Esophagus squamous epithelium (tissue), 5 donors: ENCODE measurements at places on chromosomes 3 and 15.

DNA sequence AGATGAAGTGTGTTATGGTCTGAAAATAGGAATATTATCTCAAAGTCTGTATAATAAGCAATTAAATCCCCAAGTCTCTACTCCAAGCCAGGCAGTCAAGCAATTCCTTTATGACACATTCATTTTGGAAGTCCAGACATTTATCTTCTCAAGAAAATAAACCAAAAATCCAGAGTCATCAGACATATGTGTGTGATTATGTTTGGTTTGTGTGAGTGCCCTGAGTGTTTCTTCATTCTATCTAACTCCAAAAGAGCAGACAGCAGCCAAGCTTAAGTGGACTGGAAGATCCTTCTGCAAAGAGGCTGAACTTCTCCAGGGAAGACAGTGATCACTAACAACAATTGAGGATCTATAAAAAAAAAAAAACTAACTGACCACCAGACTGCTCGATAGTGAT, 239.8 kb downstream of the STAG1 start:
- DNase-seq: no peak

GRCh38 chr3:72593881-72594397, 254.3 kb downstream of the SHQ1 start:
- no peak for DNase-seq

DNA sequence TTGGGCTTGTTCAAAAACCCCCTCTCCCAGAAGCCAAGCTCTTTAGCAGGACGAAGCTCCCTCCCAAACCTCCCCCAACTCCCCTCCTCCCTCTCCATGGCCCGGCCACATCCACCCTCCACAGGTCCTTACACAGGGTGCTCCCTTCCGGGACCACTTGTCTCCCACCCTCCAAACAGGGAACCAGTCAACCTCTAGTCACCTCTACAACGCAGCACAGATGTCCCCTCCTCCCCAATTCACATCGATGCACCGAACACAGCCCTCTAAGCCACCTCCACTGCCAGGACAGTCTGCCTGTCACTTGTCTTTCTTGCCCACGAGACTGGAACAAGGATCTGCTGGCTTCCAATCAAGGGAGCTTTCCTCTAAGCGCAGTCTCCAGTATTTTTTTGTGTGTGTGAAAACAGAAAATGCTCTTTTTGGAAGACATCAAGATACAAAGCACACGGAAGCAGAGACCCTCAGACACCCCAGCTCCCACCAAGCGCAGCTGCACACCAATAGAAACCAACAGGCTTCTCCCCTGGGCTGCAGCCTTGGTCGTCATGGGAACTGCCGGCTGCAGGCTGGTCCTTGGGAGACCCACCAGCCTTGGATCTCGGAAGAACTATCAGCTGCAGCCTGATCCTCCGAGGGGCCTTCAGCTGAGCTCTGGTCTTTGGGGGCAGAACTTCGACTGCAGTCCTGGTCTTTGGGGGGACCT, 26.5 kb downstream of the IQSEC1 start:
- no peak for DNase-seq

GRCh38 chr3:187831125-187832051, 86.1 kb upstream of the BCL6 start:
- DNase-seq: no peak

- DNase-seq: no peak
Measured at GRCh38 chr3:2504912-2505311, 406.2 kb downstream of the CNTN4 start.

DNA sequence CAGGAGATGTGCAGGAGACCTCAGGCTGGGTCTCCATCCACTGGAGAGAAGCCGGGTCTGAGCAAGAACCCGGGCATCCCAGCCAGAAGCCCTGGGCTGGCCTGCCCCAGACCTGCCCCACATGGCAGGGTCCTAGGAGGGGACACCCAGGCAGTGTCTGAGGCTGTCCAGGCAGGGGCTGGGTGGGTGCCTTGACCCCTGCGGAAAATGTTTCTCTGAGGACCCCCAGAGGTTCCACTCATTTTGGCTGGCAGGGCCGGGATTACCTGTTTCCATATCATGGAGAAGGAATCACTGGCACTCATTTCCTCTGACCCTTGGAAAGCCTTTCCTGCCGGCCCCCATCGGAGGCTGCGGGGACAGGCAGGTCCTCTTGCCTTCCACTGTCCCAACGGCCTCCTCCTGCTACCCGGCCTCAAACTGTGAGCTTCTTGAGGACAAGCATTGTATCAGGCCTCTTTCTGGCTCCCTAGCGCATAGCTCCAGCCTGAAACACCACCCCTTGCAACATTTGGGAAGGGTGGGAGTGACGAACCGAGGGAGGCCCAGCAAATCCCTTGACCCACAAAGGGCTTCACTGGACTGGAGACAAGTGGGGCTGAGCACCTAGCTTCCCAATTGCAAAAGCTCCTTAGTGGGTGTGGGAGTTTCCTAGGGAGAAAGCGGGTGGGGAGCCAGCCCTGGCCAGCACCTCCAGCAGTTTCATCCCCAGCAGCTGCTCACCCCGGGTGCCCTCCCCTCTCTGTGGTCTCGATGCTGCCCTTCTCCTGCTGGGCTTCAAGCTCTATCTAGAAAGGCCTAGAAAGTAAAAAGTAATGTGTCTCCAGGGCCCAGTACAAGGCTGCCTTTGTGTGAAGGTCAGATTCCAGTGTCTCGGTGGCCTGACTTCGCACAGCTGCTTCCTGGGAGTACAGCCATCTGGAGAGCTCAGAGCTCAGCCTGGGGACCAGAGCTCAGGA, 29.7 kb downstream of the ACSBG1 start:
- no peak for DNase-seq

- no peak for DNase-seq
Measured at GRCh38 chr3:99532246-99532645, 106.1 kb upstream of the COL8A1 start.

GRCh38 chr3:122688996-122689395, 8.4 kb downstream of the PARP14 start:
- DNase-seq: no peak

- no peak for DNase-seq
Measured at GRCh38 chr15:55124616-55125015, 72.1 kb downstream of the RSL24D1 start.
